ENCODE measurements at places on chromosomes 16 and 17.

GRCh38 chr17:39738983-39739884 lies 1.5 kb downstream of the GRB7 start:
- no peak for DNase-seq

- DNase-seq = no peak
These were observed at the start of gene USP6 for GRCh38 chr17:5115673-5116651. Gene USP6 (plus strand): TSS chr17:5116032. CDS start chr17:5130368, 14,336 bp downstream.

DNA sequence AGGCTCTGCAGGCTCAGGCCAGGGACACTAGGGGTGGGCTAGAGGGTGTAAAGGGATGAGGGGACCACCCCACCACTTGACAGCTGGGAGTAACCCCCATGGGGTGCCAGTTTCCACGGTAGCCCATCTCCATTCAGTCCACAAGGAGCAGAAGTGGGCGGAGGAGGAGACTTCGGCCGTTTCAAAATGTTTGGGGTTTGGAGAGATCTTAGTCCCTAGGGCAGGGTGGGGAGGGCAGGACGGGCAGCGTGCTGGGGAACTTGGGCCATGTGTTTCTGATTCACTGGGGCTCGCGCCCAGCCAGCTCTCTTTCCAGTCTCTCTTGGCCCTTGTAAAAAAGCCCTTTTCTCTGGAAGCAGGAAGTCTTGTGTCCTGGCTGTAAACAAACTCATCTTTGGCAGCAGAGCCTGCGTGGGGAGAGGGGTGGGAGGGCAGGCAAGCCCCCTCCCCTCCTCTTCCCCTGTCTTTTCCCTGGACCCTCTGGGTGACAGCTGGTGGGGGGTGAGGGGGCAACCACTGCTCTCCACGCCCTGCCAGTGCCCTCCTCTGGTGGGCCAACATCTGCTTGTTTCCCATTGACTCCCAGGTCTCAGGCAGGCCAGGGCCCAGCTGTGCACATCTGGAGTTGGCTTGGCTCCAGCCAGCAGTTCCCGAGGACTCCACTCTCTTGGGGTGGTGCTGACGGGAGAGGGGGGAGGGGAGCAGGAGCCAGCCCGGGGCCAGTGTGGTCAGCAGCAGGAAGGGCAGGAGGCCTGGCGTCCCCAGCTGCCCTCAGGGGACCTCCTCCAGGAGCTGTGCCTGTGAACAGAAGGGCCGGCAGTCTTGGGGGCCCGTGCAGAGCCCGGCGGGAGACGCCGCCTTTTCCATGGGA lies 8.1 kb downstream of the CYGB start:
- DNase-seq = no peak

DNA sequence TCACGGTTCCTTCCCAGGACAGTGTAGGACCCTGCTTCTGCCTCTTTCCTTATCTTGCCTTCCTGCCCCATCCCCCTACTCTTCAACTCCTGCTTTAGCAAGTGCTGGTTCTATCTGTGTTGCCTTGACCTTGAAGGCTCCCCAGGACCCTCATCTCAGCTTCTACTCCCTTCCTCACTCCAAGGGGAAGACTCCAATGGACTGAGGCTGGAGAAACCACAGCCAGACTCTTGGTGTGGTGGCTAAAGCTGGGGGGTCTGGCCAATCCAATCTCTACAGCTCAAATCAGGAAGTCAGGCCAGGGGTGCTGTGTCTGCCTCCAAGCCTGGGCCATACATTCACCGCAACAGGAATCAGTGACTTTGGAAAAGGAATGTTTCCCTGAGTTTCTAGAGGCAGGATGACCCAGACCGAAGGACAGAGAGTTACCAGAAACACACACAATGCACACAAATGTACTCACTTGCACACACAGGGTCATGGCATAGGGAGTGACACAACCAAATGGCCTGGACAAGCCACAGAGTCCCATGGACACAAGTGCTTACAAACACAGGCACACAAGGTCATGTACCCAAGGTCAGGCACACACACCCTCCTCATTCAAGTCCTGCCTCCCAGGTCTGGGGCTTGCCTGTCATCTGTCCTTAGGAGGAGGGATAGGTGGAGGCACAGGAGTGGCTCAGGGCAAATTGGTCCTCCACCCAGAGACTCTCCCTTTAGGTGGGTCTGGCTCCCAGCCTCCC lies 1.7 kb upstream of the HSD11B2 start:
- no peak for DNase-seq

GRCh38 chr16:27679899-27680298 lies 130.0 kb downstream of the KATNIP start:
- no peak for DNase-seq

GRCh38 chr17:69857412-69857835 lies 217.6 kb upstream of the KCNJ16 start:
- no peak for DNase-seq

GRCh38 chr17:44076716-44077594 lies 6.4 kb downstream of the G6PC3 start:
- DNase-seq = no peak

DNA sequence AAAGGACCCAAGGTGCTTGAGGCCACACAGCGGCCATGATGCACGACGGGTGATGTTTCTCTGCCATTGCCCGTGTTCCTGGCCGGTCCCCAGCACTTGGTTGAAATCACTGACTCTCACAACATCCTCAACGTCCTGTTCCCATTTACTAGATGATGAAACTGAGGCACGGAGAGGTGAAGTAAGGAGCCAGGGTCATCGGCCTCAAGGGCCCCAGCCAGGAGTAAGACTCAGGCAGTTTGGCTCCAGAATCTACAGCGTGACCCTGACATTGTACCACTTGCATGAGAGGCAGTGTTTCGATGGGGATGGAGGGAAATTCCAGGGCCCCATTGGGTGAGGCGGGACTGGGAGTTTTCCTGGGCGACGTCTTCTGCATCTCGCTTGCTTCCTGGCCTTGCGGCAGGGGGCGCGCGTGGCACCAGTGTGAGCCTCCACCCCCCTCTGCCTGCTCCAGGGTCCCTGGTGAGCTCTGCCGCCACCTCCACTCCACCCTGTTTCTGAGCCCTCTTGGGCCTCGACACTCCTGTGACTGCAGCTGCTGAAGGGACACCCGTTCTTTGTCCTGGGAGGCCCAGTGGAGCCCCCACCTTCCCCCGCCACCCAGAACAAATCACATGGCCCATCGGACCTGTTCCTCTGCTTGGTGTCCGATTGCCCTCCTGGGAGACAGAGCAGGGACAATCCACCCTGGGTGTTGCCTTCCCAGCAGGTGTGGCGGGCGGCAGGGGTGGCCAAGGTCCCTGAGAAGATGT lies 133.0 kb upstream of the GSE1 start:
- no peak for DNase-seq

DNA sequence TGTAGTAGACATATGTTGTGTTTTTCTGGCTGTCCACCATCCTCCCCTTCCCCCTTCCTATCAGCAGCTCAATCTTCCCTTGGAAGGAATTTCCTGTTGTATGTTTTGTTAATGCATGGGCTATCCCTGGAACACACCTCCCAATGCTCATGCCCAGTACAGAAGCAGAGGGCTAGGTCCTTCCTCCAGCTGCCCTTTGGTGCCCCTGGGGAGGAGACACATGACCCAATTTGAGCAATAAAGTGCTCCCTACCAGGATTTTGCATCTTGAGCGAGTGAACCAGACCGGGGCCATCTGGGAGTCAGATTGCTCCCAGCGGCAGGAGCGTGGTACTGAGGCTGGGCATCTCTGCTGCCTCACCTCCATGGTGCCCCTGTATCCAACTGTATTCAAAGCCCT lies 141.5 kb upstream of the MED13 start:
- DNase-seq = no peak

GRCh38 chr16:4570688-4571321 lies 14.7 kb downstream of the C16orf96 start:
- DNase-seq = no peak

DNA sequence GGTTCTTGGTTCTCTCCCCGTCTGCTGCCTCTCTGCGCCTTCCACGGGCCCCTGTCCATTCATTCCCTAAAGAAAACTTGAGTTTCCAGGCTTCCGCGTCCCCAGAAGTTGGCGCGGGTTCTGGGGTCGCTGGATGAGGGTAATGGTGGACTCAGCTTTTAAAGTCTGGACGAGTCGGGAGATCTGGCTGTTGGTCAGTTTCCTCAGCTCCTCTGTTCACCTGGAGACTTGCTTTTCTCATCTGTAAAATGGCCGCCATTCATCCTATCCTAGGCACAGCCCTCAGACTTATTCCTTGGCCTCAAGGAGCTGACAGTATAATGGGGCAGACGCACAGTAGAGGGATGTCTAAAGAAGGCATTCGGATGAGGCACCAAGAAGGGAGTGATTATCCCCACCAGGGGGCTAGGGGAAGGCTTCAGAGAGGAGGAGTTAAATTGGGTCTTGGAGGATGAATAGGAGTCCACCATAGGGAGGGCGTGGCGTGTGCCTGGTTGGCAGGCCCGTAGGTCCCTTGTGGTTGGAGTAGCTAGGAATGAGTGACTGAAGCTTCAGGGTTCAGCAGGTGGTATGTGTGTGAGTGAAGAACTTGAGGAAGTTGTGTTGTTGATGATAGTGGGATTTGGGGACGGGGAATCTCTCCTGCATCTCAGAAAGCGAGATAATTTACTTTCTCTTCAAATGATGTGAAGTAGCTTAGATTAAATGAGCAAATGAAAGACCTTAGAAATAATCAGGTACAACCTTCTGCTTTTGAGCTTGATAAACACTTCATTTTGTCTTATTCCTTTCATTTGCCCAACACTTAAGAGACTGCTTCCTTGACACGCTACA lies 652 bp downstream of the VPS35L start:
- DNase-seq = no peak

DNA sequence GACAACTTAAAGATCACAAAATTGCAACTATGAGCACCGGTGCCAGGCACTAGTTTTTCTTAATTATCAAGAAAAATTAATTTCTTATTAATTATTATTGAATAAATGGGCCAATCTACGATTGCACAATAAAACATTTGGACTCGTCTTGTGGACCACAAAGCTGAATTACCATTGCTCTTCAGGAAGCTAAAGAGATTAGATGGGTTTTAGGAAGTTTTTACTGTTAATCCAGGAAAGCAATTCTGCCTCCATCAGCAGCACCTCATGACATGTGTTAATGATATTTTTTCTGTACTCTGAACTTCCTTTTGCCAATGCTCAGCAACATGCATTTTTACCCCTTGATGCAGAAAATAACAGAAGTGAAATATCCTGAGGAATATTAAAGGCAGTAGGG lies 37.9 kb downstream of the HS3ST3A1 start:
- no peak for DNase-seq

DNA sequence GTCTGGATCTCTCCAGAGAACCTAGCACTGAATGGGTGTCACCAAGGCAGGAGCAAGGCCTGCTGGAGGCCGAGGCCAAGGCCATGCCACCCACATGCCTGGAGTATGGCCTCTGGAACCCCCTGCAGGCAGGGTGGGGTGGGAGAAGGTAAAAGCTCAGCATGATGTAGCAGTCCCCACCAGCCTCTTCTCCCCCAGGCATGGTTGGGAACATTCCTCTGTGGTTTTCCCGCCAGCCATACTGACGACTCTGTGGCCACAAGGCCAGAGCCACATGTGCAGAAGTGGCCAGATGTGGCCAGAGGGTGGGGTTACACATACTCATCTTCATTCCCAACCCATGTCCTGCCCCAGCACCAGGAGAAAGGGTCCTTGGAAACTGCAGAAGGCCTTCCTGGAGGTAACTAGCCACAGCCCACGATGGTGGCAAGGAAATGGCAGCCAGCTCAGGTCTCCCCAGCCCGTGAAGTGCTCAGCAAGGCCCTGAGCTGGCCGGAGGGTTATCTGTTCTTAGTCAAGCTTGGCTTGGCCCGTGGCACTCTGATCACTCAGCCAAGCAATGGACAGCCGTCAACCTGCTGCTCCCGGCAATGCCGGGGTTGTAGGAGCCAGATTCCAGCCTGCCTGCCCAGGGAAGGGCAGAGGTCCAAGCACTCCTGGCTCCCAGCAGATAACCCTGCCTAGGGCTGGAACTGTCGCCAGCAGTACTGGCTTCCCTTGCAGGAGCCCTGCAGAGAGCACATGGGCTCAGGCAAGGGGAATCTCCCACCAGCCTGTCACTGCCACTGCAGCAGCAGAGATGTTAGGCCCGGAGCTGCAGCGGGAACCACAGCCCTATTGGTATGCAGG lies 26.1 kb downstream of the HDAC5 start:
- DNase-seq = no peak

GRCh38 chr17:82781894-82782274 lies 30.0 kb downstream of the TBCD start:
- peak; percentile 86 for DNase-seq

- no peak for DNase-seq
These were observed 60.5 kb downstream of the NFAT5 start for GRCh38 chr16:69626256-69626655.

GRCh38 chr16:28319476-28320022 lies 27.2 kb downstream of the SBK1 start:
- no peak for DNase-seq

GRCh38 chr16:88469615-88470395 lies 16.7 kb downstream of the ZFPM1 start:
- DNase-seq = no peak

DNA sequence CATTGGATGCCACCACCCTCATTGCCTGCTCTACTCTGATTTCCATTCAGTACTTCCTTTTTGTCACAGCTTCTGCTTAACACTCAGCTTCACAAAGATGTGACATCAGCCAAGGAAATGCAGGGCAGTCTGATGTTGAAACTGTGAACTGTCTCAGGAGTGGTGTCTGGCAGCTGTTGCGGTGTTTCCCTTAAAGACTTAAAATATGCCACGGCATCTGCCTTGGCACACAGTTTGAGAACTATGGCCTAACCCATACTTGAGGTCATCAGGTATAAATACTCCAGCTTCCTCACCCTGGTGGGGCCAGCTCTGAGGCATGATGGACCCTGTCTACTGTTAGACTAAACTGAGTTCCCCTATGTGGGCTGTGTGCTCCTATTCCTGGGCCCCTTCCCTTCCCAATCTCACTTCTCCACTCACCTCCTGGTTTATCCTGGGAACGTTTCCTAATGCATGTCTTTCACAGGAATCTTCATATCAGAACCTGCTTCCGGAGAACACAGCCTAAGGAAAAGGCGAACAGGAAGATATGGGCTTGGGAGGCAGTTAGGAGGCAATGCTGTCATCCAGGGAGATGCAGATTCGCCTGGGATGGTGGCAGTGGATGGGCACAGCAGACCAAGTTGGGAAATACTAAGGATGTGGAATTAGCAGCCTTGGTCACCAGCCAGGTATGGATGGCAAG lies 96.5 kb downstream of the WSCD1 start:
- DNase-seq = no peak

DNA sequence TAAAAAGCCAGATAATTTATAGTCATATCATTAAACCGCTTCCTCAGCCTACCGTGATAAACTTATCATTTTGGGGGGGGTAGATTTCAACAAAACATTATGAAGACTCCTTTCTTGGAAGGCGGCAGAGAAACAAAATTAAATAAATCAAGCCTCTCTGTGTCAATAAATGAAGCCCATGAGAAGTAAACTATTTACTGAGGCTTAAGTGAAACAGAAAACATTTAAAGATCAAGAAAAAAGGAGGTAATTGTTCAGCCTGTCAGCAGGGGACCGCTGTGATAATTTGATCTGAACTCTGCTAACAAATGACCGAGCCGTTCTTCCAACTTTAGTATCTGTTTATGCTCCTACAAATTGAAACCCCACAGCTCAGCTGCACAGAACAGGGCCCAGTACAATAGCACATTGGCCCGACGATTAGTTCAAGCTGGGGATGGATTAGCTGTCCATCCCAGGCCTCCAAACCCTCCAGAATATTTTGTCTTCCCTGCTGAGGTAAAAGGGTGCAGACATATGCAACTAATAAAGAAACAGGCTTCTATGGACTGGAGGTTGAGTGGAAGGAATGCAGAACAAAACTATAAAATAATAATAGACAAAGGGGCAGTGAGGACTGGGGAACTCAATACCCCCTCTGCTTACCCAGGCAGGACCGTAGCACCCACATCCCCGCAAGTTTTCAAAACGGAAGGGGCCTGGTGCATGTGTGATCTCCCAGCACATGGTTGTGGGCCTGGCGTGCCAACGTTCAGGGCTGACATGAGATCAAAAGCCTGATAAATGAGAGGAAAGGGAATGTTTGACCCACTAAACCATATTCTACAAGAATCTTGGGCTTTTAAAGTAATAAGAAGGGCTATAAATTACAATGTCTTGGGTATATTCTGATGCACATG lies 298.1 kb upstream of the IRX5 start:
- no peak for DNase-seq
